ENCODE measurements at places on chromosomes 3 and 15. TPM values are rescaled to one million over a fixed set of nuclear protein-coding genes. Genes with fewer than 3 reads are reported as not detected.

CKMT1B gene
- total RNA-seq: not detected

HYAL1 gene
- 15.5 TPM for total RNA-seq

ZCWPW2 gene
- total RNA-seq: 0.91 TPM

DCUN1D1 gene
- total RNA-seq: 51.5 TPM

XCR1 gene
- not detected for total RNA-seq

SHF gene
- 4.6 TPM for total RNA-seq

SCN5A gene
- under 0.01 TPM for total RNA-seq

CLDN18 gene
- under 0.01 TPM for total RNA-seq

MUSTN1 gene
- total RNA-seq: not detected

MESP2 gene
- 0.78 TPM for total RNA-seq

FGD5 gene
- 11.7 TPM for total RNA-seq

SLC9C1 gene
- total RNA-seq: under 0.01 TPM

CELSR3 gene
- 1.4 TPM for total RNA-seq

LPP gene
- total RNA-seq: 95.1 TPM

PP2D1 gene
- total RNA-seq: not detected

LDHAL6B gene
- total RNA-seq: not detected

SNRPN gene
- total RNA-seq: 99.4 TPM

CALML4 gene
- 2.2 TPM for total RNA-seq

CLDN1 gene
- total RNA-seq: 2.7 TPM

EBLN2 gene
- total RNA-seq: 6.7 TPM

PARP15 gene
- total RNA-seq: 1.8 TPM

GPR62 gene
- 0.11 TPM for total RNA-seq

CTNNB1 gene
- total RNA-seq: 1,018 TPM

RETNLB gene
- not detected for total RNA-seq

TMEM266 gene
- total RNA-seq: 0.26 TPM

ALPK3 gene
- 2.8 TPM for total RNA-seq

OR5H6 gene
- not detected for total RNA-seq

MCF2L2 gene
- total RNA-seq: 1.0 TPM

IMPG2 gene
- 0.39 TPM for total RNA-seq

VPS39 gene
- 76.2 TPM for total RNA-seq

IQSEC1 gene
- 40.9 TPM for total RNA-seq

ADAMTS7 gene
- total RNA-seq: 5.1 TPM

TMC3 gene
- not detected for total RNA-seq

CAPN3 gene
- total RNA-seq: 1.9 TPM

ERICH6 gene
- total RNA-seq: not detected

TGM5 gene
- total RNA-seq: 0.22 TPM

PDE8A gene
- total RNA-seq: 36.3 TPM

C15orf39 gene
- 6.1 TPM for total RNA-seq

EFCAB12 gene
- total RNA-seq: 0.22 TPM

ADAMTS9 gene
- total RNA-seq: 4.6 TPM

P2RY13 gene
- not detected for total RNA-seq

VWA5B2 gene
- total RNA-seq: not detected

PDCD6IP gene
- 295 TPM for total RNA-seq

KBTBD8 gene
- total RNA-seq: 7.3 TPM

HPS3 gene
- total RNA-seq: 50.6 TPM

SH2D7 gene
- total RNA-seq: not detected

WDR93 gene
- 0.32 TPM for total RNA-seq

RTP1 gene
- total RNA-seq: not detected

GPR160 gene
- 0.26 TPM for total RNA-seq

SNTN gene
- total RNA-seq: not detected

CORO2B gene
- 5.9 TPM for total RNA-seq

CCDC14 gene
- total RNA-seq: 59.8 TPM

IQCF5 gene
- not detected for total RNA-seq

MYL3 gene
- total RNA-seq: not detected
